ENCODE measurements at places on chromosomes 16 and 17. TPM values are rescaled to one million over a fixed set of nuclear protein-coding genes. Genes with fewer than 3 reads are reported as not detected.
A peak's percentile ranks its signal among the peaks of the same experiment; 100 is the strongest.

DNA sequence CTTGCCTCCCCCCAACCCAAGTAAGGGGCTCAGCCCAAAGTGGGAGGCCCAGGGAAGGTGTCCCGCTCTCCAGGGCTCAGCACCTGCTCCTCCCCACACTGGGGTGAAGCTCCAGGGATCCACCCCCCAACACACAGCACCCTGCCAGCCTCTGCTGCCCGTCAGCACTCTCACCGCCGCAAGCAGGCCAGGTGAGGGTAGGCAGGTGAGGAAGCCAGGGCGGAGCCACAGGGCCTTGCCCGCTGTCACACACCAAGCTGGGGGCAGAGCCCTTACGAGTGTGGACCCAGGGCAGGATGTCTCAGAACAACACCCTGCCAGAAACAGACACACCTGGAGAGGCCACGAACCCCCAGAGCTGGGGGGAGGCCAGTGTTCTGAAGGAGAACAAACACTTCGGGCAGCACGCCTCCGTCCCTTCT, 19.5 kb downstream of the PLLP start:
- H3K36me3 ChIP-seq: no peaks in the 10 kb centered on the region
- no peak for DNase-seq
- peaks cover 34% of the 10 kb centered on the region for H3K4me1 ChIP-seq
- no peak overlapping the region for H3K27ac ChIP-seq
- H3K27me3 ChIP-seq: no peaks in the 10 kb centered on the region

- no peak overlapping the region for H3K4me3 ChIP-seq
- no peak for DNase-seq
- peaks cover 84% of the 10 kb centered on the region for H3K4me1 ChIP-seq
Measured at GRCh38 chr16:19135201-19135842, 21.6 kb downstream of the ITPRIPL2 start.

- peaks cover 57% of the 10 kb centered on the region for H3K27me3 ChIP-seq
- no peak overlapping the region for H3K4me3 ChIP-seq
- DNase-seq: no peak
- no peaks in the 10 kb centered on the region for H3K4me1 ChIP-seq
Measured at GRCh38 chr16:87086156-87086555, 231.0 kb downstream of the C16orf95 start.

- DNase-seq: no peak
- no peak overlapping the region for H3K27ac ChIP-seq
- H3K4me1 ChIP-seq: no peaks in the 10 kb centered on the region
- H3K4me3 ChIP-seq: no peak overlapping the region
- H3K36me3 ChIP-seq: peaks cover 36% of the 10 kb centered on the region
- no peaks in the 10 kb centered on the region for H3K27me3 ChIP-seq
Measured at GRCh38 chr17:44049294-44050060, 17.0 kb downstream of the LSM12 start.

DNA sequence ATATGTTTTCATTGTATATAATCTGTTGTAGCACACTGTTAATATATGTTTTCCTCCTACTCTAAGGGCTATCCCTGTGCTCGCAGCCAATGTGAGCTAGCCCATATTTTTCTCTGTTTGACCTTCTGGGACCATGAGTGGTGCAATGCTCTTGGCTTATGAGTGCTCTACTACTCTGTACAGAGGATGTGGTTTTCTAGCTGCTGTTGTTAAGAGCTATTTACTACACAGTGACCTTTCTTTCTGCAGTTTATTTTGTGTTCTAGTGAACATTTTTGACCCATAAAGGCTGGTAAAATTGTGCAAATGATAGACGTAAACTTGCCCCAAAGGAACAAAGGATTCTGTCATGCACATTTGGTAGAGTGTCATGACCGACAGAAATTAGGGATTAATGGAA, 84.1 kb upstream of the CPHXL start:
- H3K4me3 ChIP-seq: no peak overlapping the region
- H3K36me3 ChIP-seq: no peaks in the 10 kb centered on the region
- H3K27me3 ChIP-seq: peaks cover 81% of the 10 kb centered on the region
- no peak for DNase-seq

MT1M gene
- total RNA-seq: not detected

GRCh38 chr16:3576211-3576610, 992 bp downstream of the NLRC3 start:
- H3K27me3 ChIP-seq: no peaks in the 10 kb centered on the region
- no peak overlapping the region for H3K27ac ChIP-seq
- no peak overlapping the region for H3K4me3 ChIP-seq
- DNase-seq: no peak
- no peaks in the 10 kb centered on the region for H3K4me1 ChIP-seq
- H3K36me3 ChIP-seq: no peaks in the 10 kb centered on the region

GRCh38 chr17:41322094-41322902, 6.8 kb upstream of the KRTAP17-1 start:
- peaks cover 4% of the 10 kb centered on the region for H3K36me3 ChIP-seq
- DNase-seq: peak; percentile 22

GRCh38 chr17:12637015-12637414, 28.7 kb upstream of the MYOCD start:
- no peak overlapping the region for H3K4me3 ChIP-seq
- H3K4me1 ChIP-seq: no peaks in the 10 kb centered on the region
- H3K27ac ChIP-seq: no peak overlapping the region
- DNase-seq: no peak
- H3K27me3 ChIP-seq: no peaks in the 10 kb centered on the region

DNA sequence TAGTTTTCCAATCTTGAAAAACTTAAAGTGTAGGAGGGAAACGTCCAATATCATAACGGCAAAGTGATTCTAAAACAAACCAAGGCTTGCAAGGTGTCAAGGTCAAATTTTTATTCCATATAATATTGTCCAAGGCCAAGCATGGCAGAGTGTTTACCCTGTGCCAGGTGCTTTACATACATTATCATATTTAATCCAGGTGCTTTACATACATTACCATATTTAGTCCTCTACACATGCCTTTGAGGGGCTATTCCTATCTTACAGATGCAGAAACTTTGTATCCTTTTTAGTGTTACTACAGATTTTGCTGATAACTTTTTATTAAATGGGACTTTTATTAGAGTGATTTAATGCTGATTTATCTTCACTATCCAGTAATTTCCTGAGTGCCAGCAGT, 23.9 kb downstream of the MAF start:
- H3K27ac ChIP-seq: no peak overlapping the region
- no peaks in the 10 kb centered on the region for H3K4me1 ChIP-seq
- H3K27me3 ChIP-seq: peaks cover 44% of the 10 kb centered on the region
- H3K36me3 ChIP-seq: no peaks in the 10 kb centered on the region
- DNase-seq: no peak
- H3K4me3 ChIP-seq: no peak overlapping the region

ERI2 gene
- 25.6 TPM for total RNA-seq

DNA sequence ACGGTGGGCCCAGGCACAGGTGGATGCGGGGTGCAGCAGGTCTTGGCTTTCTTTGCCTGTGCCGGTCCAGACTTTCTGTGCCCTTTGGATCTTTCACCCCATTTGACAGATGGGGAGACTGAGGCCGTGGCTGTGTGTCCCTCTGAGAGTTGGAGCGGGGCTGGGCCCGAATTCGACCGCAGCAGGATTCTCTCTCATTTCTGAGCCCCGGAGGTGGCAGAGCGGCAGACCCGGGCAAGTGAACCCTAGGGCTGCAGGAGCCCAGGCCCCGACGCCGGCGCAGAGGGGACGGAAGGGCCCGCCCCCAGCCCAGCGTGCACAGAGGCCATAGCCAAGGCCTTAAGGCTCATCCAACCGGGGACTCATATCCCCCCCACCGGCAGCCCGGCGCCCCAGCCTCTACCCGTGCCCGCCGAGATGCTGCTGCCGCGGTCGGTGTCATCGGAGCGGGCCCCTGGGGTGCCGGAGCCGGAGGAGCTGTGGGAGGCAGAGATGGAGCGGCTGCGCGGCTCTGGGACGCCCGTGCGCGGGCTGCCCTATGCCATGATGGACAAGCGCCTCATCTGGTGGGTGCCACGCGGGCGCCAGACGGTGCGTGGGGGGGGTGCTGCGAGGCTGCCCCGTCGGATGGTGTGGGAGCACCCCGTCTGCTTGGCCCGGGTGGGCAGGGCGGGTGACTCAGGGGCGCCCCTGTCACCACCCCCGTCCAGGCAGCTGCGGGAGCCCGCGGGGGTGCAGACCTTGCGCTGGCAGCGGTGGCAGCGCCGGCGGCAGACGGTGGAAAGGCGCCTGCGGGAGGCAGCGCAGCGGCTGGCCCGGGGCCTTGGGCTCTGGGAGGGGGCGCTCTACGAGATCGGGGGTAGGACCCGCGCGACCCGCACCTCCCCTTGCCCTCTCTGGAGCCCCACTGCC, 857 bp downstream of the TMC8 start:
- H3K27ac ChIP-seq: no peak overlapping the region
- no peaks in the 10 kb centered on the region for H3K27me3 ChIP-seq
- DNase-seq: no peak
